NB4 (cell line): ENCODE measurements at places on chromosomes 3 and 15.

- peak; percentile 84 for DNase-seq
These were observed at the start of gene PRKCD for GRCh38 chr3:53160660-53161449. Gene PRKCD, plus strand, starts transcription at chr3:53161209. Its CDS starts 17,214 bp downstream, at chr3:53178423.

- DNase-seq = no peak
These were observed 22.4 kb upstream of the CORO2B start for GRCh38 chr15:68556139-68556990.

- no peak for DNase-seq
These were observed 299.3 kb downstream of the CLSTN2 start for GRCh38 chr3:140234256-140234655.

DNA sequence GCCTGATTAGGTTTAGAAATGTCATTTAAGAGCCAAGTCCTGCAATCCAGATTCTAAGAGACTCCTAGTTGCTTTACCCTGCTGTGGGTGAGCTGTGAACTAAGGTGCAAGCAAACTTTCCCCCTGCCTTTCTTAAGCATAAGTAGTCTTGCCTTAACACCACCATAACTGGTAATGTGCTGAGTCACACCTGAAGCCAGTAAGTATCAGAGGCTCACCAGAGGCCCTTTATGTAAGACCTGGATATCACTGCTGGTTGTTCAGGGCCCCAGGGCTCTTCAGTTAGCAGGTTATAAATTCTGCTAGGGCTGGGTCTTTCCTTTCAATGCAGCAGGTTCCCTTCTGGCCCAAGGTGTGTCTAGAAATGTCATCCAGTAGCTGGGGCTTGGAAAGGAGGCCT is 509.9 kb downstream of the VGLL3 start:
- DNase-seq = peak; percentile 2

DNA sequence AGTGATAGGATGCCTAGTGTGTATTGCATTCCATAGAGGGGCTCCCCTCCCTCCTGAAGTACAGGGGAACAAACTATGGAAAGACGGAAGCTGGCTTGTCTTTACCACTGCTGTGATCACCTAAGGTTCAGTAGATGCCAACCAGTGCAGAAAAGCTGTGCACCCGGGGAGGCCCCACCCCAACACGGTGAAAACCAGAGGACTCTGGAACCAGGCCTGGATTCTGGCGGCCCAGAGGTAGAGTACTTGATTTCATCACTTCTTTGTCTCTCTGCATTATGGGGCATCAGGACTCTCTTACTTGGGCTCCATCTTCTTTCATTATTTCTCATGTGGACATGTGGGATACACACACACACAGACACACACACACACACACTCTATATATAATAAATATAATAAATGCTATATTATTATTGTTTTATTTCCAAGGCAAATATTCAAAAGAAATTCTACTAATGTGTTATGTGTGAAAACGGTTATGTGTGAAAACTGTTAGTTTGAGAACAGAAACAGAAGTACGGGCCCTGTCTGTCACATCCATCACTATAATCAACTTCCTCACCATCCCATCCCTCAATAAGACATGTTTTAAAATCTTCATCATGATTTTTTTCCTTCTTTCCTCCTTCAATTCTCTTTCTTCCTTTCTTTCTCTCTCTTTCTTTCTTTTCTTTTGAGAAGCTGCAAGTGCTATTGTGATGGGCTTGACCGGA is 152.4 kb upstream of the CMC1 start:
- no peak for DNase-seq
